ENCODE measurements at places on chromosomes 16 and 17.
A peak's percentile ranks its signal among the peaks of the same experiment; 100 is the strongest.

GRCh38 chr16:69932691-69933392 lies 18.3 kb upstream of the CLEC18A start:
- no peak for DNase-seq

DNA sequence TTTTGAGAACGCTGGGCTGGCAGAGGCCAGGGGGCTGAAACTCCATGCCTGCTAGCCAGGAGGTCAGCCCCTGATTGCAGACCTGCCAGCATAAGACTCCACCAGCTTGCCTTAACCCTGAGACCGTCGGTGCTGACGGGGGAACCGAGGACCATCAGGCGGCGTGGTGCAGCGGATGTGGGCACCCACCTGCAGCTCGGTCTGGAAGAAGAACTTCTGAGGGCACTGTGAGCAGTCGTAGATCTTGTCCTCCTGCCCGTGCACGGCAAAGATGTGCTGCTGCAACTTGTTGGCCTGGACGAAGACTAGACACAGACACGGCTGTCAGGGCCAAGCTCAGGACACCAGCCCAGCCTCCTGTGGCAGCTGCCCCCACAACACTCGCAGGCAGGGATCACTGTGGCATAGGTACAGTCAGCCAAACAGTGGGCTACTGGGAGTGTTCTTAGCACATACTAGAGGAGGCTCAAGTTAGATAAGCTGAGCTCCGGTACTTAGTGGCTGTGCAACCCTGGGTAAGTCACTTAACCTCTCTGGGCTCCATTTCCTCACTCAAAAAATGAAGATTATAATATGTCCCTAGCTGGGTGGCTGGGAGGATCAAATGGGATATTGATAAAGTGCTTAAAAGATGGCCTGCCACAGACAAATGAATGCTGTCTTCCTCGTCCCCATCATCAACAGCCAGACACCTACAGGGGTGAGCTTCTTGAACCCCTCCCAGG lies 150.0 kb downstream of the C16orf78 start:
- DNase-seq, result no peak

DNA sequence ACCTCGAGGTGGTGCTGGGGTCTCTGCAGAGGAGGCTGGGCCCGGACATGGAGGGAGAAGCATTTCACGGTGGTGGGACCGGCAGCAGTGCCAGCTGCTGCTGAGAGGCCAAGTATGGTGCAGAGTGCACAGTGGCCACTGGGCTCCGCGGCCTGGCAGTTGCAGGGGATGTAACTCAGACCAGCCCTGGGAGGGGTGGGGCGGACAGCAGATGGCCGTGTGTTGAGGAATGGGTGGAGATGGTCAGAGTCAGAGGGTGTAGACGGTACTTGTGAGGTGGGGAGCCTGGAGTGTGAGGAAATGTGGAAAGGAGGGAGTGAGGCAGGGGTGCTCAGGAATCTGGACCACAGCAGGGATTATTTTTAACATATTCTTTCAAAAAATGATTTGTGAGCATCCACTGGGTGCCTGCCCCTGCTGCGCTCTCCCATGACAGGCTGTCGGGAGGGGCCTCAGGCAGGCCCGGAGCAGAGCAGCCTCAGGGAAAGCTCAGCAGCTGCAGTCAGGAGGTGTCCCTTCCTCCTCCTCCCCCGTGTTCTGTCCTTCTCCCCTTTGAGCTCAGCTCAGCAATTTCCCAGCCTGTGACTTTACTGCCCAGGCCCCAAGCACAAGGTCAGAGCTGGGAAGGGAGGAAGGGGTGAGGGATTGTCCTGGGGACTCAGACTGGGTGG lies 113.1 kb downstream of the RAP1GAP2 start:
- DNase-seq, result no peak

GRCh38 chr16:79677799-79678530 lies 77.4 kb upstream of the MAF start:
- no peak for DNase-seq

DNA sequence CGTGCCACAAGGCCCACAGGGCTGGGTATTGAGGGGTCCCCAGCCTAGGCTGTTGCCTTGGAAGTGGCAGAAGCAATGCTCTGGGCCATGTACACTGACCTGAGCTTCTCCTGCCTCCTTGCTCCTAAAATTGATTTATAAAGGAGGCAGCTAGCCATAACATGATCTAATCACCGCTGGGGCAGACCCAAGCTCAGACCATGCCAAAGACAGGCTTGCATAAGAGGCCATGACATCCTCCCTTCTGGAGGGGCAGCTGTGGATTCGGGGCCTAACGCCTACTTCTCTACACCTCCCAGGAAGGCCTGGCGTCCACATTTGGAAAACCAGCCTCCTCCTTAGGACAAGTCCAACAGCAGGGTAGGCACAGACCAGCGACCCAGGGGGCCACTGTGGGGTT lies 12.3 kb downstream of the HSD11B2 start:
- no peak for DNase-seq

DNA sequence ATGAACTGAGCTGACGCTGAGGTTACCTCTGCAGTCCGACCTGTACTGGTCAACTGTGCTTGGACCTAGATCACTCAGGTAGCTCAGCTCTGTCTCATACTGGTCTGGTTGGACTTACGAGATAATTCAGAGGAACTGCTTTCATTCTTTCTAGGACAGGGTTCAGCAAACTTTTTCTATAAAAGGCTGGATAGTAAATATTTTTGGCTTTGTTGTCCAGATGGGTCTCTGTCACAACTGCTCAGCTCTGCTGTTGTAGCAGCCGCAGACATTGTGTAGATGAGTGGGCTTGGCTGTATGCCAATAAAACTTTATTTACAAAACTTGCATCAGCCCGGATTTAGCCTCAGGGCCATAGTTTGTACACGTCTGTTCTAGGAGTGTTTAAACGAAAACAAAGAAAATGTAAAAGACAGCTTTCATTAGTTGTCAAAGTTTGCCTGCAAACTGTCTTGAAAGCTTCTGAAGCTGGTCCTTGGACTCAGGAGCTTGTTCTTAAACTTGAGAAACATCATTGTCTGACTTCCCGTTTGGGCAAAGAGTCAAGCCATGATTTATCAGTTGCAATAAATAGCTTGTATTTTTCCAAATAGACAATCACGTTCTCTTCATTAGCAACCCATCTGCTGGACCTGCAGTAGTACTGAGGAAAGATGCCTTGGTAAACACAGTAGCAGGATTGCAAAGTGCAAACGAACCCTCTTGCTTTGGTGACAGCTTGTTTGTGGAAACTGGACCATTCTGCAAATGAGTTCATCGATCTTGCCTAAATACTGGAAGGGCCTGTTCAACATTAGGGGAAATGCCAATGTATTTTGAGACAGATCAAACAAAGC lies 253.4 kb downstream of the SNX29 start:
- DNase-seq, result no peak

GRCh38 chr17:63833026-63833740 lies 5.7 kb upstream of the FTSJ3 start:
- no peak for DNase-seq

DNA sequence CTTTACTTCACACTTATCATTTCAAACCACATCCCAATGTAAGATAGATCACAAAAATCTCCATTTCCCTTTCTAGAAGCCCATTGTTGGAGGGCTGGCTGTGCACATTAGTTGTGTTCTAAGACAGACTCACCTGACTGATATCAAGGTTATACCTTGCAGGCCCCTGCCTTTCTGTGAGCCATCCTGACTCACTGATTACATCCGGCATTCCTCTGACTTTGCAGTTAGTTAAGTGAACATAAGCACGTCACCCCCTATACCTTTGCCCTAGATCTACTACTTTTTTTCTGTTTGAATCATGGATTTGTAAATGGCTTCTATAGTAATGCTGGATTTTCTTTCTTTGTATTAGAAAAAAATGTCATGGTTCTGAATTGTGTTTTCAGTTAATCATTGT lies 78.3 kb downstream of the TANGO6 start:
- no peak for DNase-seq

- DNase-seq, result peak; percentile 88
Measured at GRCh38 chr16:4614571-4615383, at the start of gene UBALD1. Gene UBALD1 (minus strand): TSS chr16:4614888. CDS start chr16:4614797, 91 bp downstream.

- DNase-seq, result no peak
Measured at GRCh38 chr17:57489321-57489720, 233.0 kb downstream of the MSI2 start.

DNA sequence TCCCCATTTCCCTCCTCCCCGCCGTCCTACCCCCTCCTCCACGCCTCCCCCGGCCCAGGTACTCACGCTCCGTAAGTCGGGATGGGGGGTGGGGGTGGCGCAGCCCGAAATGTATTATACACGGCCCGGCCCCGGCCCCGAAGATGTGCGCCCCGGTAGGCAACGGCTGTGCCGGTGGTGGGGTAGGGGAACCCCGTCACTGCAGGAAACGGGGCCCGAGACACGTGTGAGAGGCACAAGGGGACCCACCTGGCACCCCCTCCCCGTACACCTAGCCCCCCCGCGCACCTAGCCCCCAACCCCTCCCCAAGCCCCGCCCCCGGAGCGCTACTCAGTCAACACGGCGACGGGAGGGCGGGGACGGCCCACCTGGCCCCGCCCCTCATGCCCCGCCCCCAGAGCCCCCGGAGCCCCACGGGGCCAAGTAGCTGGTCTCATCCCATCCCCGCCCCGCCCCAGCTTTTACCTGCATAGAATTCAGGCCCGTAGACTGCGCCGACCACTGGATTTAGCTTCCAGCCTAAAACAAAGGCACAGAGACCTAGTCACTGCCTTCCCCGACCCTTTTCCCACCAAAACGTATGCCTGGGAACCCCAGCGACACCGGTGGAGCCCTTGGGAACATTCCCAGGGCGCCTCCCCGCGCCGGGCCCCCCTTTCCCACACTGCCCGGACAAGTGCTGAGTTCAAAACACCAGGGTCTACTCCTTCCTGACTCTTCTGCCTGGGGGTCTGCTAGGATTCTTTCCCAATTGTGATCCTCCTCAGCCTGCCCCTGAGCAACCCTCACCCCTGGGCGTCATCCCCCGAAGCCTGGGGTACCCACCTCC lies 22.8 kb downstream of the ENGASE start:
- DNase-seq, result no peak

DNA sequence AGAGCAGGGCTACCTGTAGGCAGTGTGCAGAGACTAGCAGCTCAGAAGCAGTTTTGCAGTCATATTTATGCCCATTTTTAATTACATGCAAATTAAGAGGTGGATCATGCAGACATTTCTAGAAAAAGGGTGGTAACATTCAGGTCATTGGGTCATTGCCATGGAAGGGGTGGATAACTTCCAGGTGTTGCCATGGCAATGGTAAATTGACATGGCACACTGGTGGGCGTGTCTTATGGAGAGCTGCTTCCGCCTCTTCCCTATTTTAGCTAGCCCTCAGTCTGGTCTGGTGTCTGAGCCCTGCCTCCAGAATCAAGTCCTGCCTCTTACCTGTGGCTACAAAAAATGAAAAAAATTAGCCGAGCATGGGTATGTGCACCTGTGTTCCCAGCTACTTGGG lies 2.8 kb upstream of the DNAI2 start:
- peak; percentile 40 for DNase-seq

- peak; percentile 29 for DNase-seq
Measured at GRCh38 chr17:78324391-78325075, 35.3 kb downstream of the SOCS3 start.

DNA sequence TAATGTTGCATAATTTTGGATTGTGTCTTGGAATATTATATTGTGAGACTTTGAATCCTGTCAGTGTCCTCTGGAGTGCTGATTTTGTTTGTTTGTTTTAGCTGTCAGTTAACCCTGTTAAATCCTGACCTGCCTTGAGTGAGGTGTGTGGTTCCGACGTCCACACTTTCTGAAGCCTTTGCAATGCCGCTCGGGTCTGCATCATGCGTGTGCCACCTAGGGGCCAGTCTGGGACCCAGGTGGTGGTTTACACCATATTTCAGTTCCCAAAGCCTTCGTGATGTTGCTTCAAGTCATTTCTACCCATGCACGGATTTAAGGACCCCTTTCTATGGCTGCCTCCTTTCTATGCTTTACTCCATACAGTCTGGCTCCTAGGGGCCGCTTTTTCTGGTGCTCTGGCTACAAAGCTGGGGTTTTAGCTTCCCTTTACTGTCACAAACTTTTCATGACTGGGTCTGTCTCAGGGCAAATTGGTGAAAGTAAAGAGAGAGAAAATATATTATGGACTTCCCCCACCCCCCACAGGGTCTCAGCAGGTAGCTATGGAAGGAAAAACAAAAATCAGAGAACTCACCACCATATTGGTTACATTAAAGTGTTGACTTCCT lies 11.4 kb upstream of the OR4D1 start:
- no peak for DNase-seq

- DNase-seq, result no peak
Measured at GRCh38 chr17:49509588-49509917, 14.5 kb downstream of the NGFR start.

- no peak for DNase-seq
Measured at GRCh38 chr16:15511759-15512487, 77.5 kb downstream of the BMERB1 start.
